ENCODE measurements at places on chromosomes 16 and 17.
A peak's percentile ranks its signal among the peaks of the same experiment; 100 is the strongest.

- DNase-seq: no peak
Measured at GRCh38 chr17:31581491-31581890, 190.0 kb downstream of the RAB11FIP4 start.

- no peak for DNase-seq
Measured at GRCh38 chr17:7020894-7021664, 1.8 kb upstream of the BCL6B start.

- no peak for DNase-seq
Measured at GRCh38 chr16:30699615-30700099, 686 bp downstream of the SRCAP start.

DNA sequence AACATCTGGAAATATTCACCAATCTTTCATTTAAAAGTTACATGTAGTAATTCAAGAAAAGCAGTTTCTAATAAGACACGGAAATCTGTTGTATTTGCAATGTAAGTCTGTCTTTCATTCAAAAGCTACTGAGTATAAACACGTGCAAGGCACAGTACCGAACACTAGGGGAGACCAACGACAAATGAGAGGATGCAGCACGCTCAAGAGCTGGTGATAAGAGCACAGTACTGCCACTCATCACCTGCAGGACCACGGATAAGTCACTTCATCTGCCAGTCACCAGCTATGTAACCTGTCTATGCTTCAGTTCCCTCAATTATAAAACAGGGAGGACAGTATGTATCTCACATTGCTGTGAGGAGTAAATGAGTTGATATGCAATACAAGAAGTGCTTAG lies 67.1 kb downstream of the CLEC18A start:
- DNase-seq: peak; percentile 36

DNA sequence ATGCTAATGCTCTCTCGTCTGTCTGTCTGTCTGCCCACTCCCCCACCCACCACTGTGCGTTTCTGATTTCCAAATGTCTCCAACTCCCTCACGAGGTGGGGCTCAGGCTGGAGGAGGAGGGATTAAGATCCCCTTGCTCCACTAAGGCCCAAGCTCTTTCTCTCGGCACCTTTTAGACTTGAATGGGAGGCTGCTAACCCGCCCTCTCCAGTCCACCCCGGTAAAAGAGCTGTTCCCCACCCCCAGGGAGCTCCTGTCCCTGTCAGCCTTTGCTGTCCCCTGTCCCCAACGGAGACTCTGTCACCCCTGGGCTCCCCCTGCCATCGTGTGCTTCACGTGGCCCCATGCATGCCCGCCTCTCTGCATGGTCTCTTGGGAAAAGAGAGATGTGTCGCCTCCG lies 68.5 kb upstream of the PLCG2 start:
- no peak for DNase-seq

GRCh38 chr16:582614-583331 lies 7.1 kb upstream of the RAB40C start:
- no peak for DNase-seq

GRCh38 chr16:4700380-4700996 lies 7.1 kb downstream of the NUDT16L1 start:
- DNase-seq: no peak

- no peak for DNase-seq
Measured at GRCh38 chr16:88988980-88989811, 12.2 kb upstream of the CBFA2T3 start.

- peak; percentile 77 for DNase-seq
Measured at GRCh38 chr16:88681084-88681680, 5.1 kb downstream of the SNAI3 start.

- no peak for DNase-seq
Measured at GRCh38 chr17:82690786-82691489, 7.6 kb downstream of the RAB40B start.

DNA sequence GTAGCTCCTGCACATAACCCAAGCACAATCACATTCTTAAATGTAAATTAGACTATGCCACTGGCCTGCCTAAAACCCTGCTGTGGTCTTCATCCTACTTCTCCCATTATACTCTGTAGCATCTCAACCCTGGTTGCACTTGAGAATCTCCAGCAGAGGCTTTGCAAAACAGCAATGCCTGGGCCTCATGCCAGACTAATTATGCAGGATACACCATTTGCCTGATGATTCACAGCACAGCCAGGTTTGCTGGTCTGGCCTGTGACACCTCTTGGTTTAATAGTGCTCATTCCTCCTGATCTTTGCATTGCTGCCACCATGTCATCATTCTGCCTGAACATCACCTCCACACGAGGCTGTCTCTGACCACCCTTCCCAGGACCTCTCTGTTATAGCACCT lies 491.9 kb upstream of the TOM1L1 start:
- DNase-seq: no peak

DNA sequence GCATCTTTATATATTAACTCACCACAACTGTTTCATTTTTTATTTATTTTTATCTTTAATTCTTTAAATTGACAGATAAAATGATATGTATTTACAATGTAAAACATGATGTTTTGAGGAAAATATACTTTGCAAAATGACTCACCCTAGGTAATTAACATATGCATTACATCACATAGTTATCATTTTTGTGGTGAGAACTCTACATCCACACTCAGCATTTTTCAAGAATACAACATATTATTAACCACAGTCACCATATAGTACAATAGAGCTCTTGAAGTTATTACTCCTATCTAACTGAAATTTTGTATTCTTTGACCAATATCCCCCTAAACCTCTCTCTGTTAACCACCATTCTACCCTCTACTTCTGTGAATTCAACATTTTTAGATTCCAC lies 194.7 kb upstream of the KIF2B start:
- DNase-seq: no peak

DNA sequence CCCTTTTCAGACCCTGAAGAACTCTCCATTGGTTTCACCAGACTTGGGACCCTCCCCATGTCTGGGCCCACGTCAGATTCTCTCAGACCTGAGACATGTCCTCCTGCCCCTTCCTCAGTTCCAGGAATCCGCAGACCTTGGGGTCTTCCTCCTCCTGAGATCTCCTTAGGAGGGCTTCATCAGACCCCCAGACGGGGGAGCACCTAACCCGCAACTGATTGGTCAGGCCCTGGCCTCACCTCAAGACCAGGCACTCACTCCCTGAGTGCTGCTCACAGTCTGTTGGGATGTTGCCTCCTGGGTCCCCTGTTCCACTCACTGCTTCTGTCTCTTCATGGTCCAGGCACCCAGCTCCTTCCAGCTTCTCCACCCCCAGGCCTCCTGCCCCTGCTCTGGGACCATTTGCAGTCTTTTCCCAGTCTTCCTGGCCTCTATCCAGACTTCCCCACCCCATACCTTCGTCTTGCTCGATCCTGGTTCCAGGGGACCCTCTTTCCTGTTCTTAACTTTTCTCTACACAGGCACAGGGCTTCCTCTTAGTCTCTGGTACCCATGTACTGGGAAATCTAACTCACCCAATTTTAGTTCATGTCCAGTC lies 1.2 kb downstream of the GID4 start:
- DNase-seq: no peak

GRCh38 chr16:77643176-77643575 lies 79.1 kb upstream of the NUDT7 start:
- DNase-seq: no peak

DNA sequence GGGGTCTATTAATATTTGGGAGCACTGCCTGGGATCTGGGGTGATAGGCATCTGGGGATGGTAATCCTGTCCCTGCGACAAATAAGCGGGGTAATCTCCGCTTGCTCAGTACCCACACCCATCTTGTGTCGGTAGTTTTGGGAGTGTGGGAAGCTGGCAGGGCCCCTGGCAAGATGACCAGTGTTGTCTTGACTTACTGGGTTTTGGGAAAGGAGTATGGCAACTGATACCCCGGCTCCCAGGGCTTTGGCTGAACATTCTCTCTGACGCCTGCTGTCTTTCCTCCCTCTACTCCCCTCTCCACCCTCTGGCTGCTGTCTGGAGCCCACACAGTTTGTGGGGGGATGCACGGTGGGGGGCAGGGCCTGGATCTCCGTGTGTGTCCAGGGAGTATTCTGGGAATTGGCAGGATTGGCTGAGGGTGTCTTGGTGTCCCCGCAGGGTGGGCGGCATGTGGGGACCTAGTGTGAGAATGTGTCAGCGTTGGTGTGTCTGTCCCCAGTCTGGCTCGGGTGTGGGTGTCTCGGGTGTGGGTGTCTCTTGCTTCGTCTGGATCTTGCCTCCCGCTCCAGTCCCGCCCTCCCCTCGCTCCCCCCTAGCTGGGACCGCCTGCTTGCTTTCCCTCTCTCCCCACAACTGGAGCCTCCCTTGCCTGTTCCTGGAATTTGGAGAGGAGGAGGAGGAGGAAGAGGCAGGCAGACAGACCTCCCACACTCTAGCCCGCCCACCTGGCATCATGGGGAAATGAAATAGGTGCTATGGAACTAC lies 12.0 kb downstream of the RARA start:
- no peak for DNase-seq

- no peak for DNase-seq
Measured at GRCh38 chr16:12205378-12206097, 229.0 kb downstream of the SNX29 start.

- peak; percentile 76 for DNase-seq
Measured at GRCh38 chr16:69823831-69824563, 61.9 kb downstream of the WWP2 start.

- no peak for DNase-seq
Measured at GRCh38 chr17:9228408-9229159, 207.3 kb downstream of the NTN1 start.

GRCh38 chr17:40647624-40648383 lies at the start of gene SMARCE1:
TSS of gene SMARCE1 (minus strand) at chr17:40647818. CDS start at chr17:40645802, 2,016 bp downstream.
- DNase-seq: peak; percentile 83

- no peak for DNase-seq
Measured at GRCh38 chr16:27386674-27387073, 15.3 kb upstream of the IL21R start.

GRCh38 chr16:59754854-59755253 lies 1020.7 kb upstream of the GOT2 start:
- no peak for DNase-seq

DNA sequence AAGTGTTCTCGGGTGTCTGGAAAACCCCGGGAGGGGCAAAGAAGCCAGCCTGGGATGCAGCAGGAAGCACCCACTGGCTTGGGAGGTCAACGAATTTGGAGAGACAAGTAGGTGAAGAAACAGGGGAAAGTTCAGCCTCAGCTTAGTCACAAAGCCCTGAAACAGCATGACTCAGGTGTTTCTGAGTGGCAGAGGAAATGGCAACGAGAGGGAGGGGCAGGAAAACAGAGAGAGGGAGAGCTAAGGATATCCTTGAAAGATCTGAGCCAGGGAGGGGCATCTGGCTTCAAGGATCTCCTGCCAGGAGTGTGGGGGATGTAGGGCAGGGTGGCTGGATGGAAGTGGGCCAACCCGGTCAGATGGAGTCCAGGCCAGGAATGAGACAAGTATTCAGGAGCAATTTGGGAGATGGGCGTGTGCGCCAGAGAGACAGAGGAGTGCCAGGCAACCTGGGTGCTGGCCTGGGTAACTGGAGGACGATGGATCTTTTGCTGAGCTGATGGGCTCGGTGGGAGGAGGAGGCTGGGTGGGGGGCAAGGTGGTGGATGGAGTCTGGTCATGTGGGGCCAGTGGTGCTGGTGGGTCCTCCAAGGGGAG lies 27.2 kb downstream of the ABCC3 start:
- DNase-seq: no peak
